ENCODE measurements at places on chromosomes 1 and 21.

GRCh38 chr1:36341626-36342320 is 18.3 kb upstream of the EVA1B start:
- ATAC-seq = no peak

GRCh38 chr1:35553851-35554250 is 3.4 kb downstream of the KIAA0319L start:
- no peak for ATAC-seq

DNA sequence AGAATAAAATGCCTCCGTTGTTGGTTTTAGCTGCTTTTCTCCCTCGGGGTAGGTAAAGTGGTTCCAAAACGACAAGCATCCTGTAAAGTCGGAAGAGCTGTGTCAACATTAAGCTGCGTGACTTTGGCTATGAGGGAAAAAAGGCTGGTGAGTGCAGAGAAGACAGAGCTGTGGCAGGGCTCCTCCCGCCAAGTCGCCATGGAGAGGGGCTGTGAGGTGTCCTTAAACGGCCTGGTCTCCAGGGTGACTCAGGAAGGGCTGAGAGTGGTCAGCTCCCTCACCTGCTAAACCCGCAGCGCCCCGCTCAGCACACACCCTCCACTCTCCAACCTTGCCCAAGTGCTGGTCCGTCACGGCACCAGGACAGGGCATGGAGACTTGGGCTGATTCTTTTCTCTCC is 91.6 kb upstream of the SAMD11 start:
- no peak for ATAC-seq

DNA sequence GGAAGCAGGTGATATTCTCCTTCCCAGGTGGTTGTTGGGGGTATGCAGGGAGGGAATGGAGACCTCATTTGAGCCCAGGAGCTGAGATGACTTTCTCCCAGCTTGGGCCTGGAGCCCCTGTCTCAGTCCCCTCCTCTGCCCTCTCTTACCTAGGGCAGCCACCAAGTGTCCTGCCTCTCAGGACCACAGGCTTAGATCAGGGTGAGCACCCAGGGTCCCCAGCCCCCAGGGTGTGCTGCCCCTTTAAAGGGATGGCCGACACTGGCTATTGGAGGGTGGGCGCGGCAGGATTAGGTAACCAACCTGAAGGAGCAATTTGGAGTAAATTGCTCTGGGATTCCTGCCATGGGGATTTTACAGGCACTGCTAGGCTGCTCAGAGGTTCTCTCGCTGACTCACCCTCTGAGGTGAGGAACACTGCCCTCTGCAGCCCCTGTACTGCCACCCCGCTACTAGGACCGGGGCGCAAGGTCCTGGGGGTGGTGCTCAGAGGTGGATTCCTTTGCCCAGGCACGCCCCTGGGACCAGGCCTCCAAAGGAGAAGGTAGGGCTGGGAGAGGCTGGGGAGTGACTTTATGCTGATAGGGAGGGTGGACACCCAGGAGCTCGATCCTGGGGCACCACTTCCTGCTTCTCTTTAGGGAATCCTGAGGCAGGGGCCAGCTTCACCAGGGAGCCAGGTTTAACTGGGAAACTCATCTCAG is 1.5 kb downstream of the RPS6KA1 start:
- ATAC-seq = no peak

- ATAC-seq = no peak
Observed at GRCh38 chr1:205047764-205048231, 4.8 kb downstream of the CNTN2 start.

GRCh38 chr1:29631361-29631760 is 395.0 kb downstream of the PTPRU start:
- ATAC-seq = no peak

DNA sequence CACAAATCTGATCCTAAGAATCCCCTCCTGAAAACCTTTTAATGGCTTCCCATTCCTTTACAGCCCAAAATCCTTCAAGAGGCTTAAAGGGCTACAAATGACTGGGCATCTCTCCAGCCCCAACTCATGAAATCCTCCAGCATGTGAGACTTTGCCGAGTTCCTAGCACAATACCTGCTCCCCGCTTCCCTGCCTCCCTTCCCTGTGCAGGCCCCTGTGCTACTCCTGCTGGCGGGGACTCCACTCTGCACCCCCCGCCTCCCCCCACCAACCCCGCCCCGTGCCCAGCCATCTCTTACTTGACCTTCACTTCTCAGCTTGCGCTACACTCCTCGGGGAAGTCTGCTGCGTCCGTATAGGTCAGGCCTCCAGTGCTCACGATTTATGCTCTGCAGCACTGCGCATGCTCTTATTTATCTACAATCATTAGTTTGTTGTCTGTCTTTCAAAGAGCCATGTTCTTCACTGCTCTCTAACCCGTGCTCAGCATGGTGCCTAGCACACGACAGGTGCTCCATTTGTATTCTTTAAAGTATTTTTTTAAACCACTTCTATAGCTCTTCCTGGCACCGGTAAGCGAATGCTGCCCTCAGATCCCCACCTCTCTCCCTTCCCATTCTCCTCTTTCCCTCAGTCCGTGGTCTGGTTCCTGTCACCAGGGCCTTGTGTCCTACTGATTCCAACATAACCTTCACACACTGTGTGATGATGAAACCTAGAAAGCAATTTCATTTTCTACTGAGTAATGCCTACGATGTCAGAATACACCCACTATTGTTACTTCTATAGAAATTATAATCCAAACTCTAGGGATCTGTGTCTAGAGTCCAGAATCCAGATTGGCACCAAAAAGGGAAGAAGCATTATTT is 37.5 kb upstream of the PLA2G2C start:
- no peak for ATAC-seq

DNA sequence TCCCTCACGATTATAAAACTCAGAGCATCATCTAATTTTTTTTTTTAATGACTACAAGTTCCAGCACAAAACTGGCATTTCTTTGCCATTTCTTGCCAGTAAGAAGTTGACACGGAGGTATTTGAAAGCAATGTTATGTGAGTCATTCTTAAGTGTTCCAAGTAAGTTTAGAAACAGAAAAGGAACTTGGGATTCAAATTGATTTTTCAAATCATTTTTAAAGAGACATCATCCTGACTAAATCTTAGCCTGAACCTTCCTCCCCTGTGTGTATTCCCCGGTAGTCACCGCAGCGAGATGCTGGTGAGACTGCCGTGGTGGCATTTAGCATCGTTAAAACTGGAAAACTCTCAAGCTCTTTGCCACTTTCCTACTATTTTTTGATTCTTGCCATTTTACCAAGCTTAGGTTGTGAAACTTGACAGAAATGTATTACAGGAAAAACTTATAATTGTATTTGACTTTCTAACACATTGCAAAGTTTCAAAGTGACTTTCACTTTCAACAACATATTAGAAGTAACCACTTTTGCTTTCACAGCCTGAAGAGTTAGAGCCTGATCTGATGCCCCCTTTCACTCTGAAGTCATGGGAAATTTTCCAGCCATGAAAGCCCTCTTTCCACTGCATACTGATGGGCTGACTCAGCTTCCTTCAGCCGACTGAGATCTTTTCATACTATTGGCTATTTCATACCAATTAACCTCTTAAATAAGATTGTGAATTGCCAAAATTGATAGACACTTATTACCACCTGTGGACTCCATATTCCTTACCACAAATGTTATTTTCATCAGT is 61.4 kb downstream of the OLFML2B start:
- ATAC-seq = peak; percentile 98

- no peak for ATAC-seq
Observed at GRCh38 chr1:217392441-217392840, 238.4 kb downstream of the GPATCH2 start.

DNA sequence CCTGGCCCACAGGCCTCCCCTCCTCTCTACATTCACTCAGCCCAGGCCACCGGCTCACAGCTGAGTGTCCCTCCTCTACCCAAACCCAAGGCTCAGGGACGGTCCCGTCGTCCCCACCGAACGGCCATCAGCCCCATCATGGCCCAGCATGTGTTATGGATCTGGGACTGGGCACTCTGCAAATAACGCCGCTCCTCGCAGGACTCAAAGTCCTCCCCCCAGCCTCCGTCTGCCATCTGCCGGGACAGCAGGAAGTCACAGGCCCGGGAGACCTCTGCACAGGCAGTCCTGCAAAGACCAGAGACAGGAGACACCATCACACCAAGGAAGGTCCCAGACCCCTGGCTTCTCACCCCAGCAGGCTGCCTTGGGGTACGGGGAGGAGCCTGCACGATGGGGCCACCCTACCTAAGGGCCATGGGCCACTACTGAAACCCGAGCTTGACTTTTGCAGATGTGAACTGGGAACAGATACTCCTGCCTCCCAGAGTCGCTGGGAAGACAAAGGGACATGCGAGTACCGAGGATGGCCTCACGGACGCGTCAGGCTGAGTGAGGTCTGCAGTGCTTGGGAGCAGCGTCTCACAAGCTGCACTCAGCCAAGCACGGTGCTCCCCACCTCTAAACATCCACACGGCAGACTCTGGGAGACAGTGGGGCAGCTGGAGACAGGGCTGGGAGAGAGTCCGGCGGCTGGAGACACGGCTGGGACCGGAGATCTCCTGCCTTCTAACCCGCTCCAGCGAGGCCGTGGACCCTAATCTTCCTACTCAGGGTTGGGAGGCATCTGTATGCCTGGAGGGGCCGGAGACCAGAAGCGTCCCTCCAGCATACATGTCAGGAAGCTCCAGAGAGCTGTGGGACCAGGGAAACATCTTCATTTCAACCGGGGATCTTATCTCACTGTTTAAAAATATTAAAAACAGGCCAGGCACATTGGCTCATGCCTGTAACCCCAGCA is 10.4 kb upstream of the SPATC1L start:
- ATAC-seq = no peak

DNA sequence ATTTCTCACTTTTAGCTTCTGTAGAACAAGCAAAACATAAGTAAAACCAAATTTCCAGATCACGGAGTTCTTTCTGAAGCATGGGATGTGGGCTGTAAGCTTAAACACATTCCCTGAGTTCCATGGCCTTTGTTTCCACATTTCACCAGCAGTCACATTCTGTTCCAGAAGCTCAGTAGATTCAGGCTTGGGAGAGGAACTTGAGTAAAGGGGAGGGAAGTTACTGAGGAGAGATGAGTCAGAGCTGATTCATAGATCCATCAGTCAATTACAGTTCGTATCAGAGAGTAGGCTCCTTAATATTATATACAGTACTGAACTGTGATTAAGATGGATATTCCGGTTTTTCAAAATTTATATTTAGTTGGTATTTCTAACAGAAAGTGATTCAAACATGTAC is 614.3 kb downstream of the NCAM2 start:
- ATAC-seq = no peak

DNA sequence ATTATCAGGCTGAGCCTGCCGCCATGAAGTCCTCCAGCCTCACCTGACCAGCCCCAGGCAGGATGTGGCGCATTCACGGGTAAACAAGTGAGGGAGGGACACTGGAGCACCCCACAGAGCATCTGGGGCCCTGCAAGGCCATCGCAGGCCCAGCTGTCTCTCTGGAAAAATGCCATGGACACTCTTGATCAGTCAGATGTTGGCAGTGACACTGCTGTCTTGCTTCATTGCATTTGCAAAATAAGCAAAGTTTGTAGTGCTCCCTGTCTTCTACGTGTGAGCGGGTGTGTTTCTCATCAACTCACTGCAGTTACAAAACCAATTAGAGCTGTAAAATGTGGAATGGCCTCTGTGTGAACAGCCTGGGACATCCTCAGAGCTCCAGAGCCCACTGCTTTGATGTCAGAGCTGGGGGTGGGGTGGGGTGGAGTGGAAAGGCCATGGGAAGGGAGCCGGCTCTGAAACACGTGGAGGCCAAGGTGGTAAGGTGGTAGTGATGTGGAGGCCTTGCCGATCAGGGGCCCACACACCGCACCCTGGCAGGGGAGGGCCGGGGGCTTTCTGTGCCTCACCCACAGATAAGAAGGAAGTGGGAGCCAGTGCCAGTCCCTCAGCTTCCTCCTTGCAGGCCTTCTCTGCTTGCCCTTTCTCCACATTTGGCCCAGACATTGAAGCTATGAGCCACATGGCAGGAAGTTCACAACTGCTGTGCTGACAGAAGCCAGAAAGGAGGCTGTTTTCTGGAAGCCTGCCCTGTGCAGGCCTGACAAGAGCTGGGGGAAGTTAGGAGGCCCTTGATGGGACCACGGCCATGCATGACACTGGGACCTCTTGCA is 254.9 kb downstream of the RHOU start:
- ATAC-seq = no peak

DNA sequence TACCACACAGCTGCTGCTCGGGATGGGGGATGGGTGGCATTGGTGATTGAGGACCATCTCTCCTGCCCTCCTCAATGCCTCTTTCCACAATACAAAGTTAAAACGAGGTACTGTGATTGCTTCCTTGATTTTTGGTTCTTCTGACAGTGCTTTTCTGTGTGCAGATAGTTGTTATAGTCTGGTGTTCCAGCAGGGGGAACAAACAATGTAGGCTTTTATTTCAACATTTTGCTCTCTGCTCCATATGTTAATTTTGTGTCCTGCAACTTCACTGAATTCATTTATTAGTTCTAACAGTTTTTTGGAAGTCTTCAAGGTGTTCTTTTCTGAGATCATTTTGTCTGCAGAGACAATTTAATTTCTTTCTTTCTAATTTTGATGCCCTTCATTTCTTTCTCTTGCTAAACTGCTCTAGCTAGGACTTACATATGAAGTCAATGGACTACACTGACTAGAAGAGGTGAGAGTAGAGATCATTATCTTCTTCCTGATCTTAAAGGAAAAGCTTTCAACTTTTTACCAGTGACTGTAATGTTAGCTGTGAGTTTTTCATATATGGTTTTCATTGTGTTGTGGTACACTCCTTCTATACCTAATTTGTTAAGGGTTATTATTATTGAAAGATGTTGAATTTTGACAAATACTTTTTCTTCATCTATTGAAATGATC is 45.4 kb downstream of the TNFSF18 start:
- no peak for ATAC-seq

- ATAC-seq = no peak
Observed at GRCh38 chr1:12284486-12284885, 54.7 kb downstream of the VPS13D start.

DNA sequence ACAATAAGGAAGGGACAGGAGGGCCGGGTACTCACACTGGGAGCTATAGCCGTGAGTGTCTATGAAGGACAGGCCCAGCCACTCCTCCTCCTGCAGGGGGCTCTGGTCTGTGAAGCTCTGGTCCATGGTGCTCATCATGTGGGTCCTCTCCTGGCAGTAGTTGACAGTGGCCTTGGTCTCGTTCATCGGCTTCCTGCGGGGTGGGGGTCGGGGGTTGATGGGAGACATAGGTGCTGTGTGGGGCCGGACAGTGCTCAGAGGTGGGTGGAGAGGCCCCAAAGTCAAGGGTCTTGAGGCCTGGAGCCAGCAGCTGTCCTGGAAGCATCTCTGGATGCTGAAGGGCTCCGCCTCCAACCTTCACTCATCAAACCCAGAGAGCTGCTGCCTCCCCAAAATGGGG is 260.4 kb downstream of the PTPRU start:
- ATAC-seq = no peak

- no peak for ATAC-seq
Observed at GRCh38 chr21:44658541-44658910, 794 bp downstream of the KRTAP12-3 start.
